Fibroblast of the conjunctiva (primary cell): ENCODE measurements at places on chromosomes 1 and 21.

DNA sequence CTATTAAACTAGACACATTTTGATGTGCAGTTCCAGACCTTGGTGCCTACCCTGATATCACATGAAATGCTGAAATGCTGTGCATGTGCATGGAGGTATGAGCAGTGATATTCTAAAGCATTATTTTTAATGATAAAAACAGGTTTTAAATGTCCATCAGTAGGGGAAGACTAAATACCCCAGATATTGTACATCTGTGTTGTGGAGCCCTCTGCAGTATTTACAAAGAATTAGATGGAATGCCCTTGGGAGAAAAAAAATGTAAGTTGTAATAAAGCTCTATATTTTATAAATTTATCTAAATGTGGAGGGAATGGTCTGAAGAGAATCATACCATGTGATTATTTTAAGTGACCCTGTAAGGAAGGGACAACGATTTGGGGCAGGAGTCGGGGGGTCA, 39.1 kb upstream of the IGSF5 start:
- DNase-seq = no peak

- no peak for DNase-seq
Measured at GRCh38 chr1:84836145-84836544, 56.9 kb downstream of the LPAR3 start.

DNA sequence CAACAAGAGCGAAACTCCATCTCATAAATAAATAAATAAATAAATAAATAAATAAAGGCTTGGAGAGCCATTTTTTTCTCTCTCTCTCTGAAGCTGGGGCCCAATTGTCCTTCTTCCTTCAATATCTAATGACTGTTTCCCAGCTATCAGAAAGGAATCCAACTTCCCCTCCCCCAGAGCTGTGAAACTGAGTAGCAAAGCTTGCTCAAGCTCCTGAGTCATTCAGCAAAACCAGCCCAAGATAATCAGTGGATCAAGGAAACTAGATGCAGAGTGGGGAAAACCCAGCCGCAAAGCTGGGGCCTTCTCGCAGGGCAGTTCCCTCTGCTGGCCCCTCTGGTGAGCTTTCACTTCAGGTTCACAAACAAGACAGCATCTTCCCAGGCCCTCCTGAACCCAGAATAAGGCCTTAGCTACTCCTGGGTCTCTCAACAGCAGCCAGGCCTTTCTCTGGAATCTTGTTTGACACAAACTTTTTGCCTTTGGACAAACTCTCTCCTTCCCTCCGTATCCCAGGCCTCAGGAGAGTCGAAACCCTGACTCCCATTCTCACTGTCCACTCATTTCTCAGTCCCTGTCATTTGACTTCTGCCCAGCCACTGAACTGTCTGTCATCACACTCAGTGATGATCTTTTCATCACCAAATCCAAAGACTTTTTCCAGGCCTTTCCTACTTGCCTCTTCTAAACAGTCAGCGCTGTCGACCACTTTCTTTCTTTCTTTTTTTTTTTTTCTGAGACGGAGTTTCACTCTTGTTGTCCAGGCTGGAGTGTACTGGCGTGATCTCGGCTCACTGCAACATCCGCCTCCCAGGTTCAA, 18.0 kb upstream of the PTP4A2 start:
- peak; percentile 98 for DNase-seq

- DNase-seq = no peak
Measured at GRCh38 chr1:90139837-90140236, 144.9 kb downstream of the ZNF326 start.

GRCh38 chr1:40078512-40079333, 18.3 kb downstream of the PPT1 start:
- DNase-seq = peak; percentile 23

DNA sequence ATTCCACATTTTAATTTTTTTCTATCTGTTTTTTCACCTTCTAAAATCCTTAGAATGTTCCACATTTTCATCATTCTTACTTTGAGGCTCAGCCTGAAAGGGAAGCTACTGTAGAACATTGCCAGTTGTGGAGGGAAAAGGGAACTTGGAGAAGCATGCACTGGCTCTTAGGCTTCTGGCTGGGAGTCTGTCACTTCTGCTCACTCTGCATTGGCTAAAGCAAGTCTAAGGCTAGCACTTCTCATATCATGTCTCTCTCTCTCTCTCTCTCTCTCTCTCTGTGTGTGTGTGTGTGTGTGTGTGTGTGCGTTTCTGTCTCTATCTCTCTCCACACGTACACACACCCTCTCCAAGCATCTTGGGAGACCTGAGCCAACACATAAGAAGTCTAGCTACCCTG, 49.6 kb upstream of the ADAR start:
- DNase-seq = no peak

DNA sequence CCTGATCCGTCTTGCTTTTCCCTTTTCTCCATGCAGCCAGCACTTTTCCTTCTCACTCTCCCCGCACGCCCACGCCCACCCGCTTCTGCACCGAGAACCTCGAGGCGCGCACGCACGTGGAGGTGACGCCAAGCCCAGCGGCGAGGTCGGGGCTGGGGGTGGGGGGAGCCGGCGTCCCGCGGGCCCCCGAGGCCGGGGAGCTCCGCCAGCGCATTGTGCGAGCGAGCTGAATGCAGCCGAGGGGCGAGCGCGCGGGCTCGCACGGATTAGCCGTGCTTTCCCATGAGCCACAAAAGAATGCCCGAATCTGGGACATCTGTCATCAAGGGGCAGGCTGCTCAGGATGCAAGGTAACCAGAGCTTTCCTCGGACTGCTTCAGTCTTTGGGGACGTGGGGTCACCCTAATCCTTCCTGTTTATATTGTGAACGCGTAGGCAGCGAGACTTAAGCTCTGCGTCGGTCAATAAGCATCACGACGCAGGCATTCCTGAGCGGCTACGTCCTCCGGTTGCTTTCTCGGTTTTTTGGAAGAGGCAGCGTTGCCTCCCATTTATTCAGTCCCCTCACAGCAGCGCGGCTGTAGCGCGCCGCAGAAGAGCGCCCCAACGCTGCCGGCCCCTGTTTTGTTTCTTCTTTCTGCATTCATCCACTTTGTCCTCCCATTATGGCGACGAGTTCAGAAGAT, 67.3 kb upstream of the AKT3 start:
- DNase-seq = peak; percentile 43

- DNase-seq = no peak
Measured at GRCh38 chr1:66519992-66520391, 14.0 kb upstream of the SGIP1 start.

DNA sequence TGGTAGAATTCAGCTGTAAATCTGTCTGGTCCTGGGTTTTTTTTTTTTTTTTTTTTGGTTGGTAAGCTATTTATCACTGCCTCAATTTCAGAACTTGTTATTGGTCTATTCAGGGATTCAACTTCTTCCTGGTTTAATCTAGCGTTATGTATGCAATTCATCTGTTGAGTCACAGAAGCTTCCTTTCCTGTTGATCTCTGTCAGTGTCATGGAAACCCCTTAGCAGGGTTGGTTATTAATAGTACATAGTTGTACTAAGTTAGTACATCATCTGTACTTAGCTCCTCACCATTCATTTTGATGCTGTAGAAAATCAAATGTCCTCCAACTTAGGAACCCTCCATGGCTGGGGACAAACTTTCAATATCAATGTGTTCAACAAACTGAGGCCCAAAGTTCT, 51.0 kb upstream of the BARHL2 start:
- no peak for DNase-seq

GRCh38 chr1:55589671-55590297, 374.6 kb upstream of the USP24 start:
- peak; percentile 70 for DNase-seq

DNA sequence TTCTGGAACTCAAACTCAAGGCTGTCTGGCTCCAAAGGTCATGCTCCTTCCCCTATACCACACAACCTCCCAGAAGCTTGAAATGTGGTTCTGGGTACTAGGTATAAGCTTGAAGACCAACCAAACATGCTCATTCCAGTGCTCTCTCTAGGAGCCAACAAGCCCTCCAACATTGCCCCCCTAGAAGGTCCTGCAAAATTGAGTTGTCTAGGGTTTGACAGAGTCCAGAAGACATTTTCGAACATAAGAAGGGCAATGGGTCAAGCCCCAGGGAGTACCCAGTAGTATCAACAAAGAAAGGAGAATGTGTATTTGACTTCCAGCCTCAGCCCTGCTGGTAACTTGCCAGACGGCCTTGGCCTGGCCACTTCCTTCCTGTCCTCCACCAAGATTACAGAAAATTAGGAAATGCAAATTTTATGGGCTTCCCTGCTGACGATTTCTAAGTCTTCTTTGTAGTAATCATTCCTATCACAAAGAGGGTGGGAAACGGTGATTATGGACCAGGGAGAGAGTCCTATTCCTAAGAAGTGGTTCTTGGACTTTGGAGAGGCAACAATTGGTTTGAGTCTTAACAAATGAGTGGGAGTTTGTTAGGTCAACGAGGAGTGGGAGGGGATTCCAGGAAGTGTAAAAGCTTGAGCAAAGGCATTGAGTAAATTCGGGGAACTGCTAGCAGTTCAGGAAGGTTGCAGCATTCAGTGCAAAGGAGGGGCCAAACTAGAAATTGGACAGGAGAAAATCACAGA, 18.7 kb upstream of the SLAMF1 start:
- DNase-seq = no peak

GRCh38 chr1:155570593-155570990, 8.0 kb upstream of the ASH1L start:
- no peak for DNase-seq

DNA sequence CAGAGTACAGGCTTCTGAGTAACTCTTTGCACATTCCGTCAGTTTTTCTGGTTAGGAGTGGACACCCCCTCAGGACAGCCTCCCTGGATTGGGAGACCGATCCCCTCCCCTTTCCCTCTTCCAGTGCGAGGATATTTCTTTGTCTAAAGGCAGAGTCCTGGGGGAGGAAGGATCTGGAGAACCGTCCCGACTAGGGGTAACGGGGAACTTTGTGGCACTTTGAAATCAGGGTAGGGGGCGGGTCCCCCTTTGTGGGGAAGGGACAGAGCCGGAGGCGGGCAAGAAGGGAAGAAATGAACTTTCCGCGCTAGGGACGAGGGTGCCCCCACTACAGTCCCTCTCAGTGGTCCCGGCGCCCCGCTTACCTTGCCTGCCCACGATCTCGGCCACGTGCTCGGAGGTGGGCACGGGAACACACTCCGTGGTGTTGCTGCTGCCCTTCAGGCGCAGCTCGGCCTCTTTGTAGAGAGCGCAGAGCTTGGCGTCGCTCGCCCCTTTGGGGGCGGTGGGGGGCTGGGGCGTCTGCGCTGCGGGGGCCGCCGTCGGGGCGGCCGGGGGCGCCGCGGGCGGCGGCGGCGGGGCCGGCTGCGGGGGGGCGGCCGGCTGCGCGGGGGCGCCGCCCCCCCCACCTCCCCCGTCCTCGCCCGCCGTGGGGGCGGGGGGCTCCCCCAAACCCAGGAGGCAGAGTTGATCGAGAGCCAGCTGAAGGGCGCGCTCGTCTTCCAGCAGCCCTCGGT, 917 bp downstream of the MEX3A start:
- DNase-seq = no peak

GRCh38 chr1:210455840-210456603, 127.3 kb downstream of the HHAT start:
- no peak for DNase-seq

DNA sequence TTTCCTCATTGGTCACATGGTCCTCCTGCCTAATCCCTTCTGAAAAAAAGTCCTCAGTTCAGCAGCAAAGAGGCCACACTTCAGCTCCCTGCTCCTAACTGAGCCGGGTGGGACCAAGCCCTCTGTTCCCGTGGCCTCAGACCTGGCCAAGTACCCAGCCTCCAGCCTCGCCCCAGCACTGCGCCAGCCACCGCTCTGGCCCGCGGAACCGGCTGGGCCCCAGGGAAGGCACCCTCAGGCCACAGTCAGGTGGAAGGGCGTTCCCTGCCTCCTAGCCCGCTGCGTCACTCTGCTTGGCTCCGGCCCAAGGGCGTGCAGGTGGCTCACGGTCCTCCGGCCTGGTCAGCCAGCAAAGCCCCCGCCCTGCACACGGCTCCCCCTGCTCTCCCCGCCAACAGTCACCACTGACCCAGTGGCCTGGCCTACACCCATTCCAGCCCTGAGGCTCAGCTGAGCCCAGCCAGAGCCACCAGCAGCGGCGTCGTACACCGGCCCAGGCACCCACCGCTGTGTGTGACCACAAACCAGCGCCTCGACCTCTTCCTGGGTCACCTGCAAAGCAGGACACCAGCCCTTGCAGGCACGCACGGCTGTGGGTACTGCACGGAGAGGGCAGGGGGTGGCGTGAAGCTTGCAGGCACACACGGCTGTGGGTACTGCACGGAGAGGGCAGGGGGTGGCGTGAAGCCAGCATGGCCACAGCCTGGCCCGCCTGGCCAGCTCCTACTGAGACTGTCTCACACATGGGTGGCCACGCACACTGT, 19.4 kb downstream of the NADK start:
- no peak for DNase-seq

GRCh38 chr1:176541663-176542062, 78.7 kb downstream of the PAPPA2 start:
- no peak for DNase-seq

GRCh38 chr1:9905010-9905409, 5.1 kb downstream of the CTNNBIP1 start:
- no peak for DNase-seq

- DNase-seq = no peak
Measured at GRCh38 chr1:108961752-108962486, 1.4 kb downstream of the CLCC1 start.

DNA sequence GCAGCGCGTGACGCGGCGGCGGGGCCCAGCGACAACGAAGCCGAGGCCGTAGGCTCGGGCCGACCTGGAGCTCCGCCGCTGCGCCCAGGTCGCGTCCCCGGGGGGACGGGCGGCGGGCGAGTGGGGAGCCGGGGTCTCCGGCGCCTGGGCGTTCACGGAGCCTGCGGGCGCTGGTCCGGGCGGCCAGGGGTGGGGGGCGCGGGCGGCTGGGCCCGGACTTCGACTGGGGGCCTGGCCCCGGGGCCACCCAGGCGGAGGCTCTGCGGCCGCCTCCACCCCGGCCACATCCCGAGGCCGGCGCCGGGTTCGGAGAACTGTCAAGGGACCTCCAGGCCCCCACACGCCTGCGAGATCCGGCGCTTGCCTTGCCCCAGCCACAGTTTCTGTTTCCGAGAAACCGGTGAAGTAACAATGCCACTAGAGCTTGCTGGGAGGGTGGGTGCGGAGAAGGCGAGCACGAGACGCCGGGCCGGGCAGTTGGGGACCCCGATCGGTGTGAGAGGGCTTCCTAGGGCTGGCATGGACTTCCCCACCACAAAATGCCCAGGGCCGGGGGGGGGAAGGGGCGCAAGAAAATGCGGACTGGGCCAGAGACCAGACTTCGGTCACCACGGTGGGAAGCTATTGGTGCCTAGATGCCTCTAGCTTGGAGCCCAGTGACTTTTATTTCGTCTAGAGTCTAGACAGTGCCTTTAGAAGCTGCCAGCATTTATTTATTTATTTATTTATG, 501 bp downstream of the FBXO6 start:
- no peak for DNase-seq

DNA sequence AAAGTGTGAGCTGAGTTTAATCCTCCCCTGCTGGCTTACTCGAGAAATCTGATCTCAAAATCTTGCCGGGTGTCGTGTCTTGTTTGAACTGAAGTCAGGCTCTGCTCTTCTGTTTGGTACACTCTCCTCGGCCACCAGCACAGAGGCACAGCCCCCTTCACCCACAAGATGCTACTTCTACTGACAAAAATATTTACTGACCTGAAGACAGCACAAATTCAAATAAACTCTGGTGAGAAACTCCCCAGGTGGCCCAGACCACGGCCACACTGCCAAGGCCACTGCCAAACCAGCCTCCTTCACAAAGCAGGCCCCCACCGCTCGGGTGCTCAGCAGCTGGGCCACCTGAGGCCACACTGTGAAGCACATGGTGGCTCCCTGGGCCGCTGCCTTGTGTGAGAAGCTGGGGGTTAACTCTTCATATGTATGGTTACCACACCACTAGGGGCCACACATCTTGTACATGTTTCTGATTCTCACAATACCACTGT, 80.6 kb downstream of the TGFBR3 start:
- no peak for DNase-seq

- DNase-seq = no peak
Measured at GRCh38 chr1:234639961-234640360, 30.0 kb upstream of the IRF2BP2 start.

- DNase-seq = no peak
Measured at GRCh38 chr1:39104158-39105060, 78.3 kb downstream of the NDUFS5 start.
